NCI-H1092 treated with DMSO at 0.1 percent for 48 hours (cell line): ENCODE measurements at places on chromosomes 2 and 18.
A peak's percentile ranks its signal among the peaks of the same experiment; 100 is the strongest.

GRCh38 chr2:2912293-2912692 is 465.3 kb downstream of the EIPR1 start:
- DNase-seq = no peak

DNA sequence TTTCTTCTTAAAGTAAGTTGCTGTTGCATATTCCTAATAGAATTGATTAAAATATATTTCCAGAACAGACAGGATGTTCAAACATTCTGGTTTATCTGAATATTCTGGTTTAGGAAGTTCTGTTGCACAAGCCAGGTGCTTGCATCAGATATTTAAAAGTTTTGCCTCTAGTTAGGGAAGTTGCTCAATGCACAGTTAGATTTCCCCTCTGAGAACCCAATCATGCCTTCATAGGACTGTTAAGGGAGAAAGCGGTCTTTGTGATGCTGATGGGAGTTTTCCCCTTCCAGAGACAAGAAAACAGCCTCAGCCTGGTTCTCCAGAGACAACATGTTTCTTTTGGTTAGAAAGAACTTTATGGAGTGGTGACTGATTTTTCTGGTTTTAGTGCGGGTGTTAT is 65.6 kb upstream of the REV1 start:
- no peak for DNase-seq

- DNase-seq = no peak
These were observed 36.3 kb downstream of the EIPR1 start for GRCh38 chr2:3341336-3341735.

DNA sequence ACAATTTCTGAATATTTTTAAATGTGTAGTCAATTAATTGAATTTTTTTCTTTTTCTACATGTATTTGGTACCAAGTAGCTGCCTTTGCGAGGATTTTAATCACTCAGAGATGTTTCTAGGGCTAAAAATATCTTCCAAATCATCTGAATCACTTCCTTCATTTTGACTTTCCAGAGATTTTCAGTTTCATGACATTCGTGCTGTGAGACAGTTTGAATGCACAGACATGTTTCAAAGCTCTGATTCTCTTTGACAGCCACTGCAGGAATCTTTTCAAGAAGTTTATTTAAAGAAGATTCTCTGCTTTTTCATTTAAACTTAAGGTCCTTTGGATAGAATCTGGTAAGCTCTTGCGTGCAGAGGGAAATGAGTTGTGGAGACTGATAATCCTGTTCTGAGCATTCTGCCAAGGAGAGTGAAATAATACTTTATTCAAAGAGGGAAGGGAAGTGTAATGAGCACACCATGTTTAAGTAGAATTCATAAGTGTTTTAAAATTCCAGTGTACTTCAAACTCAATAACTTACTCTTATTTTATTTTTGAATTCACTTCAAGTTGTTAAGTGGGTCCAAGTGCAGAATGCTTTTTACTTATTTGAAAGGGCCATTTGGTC is 9.7 kb downstream of the CYBRD1 start:
- DNase-seq = no peak

GRCh38 chr2:232549655-232550353 is 553 bp downstream of the TIGD1 start:
- peak; percentile 39 for DNase-seq

DNA sequence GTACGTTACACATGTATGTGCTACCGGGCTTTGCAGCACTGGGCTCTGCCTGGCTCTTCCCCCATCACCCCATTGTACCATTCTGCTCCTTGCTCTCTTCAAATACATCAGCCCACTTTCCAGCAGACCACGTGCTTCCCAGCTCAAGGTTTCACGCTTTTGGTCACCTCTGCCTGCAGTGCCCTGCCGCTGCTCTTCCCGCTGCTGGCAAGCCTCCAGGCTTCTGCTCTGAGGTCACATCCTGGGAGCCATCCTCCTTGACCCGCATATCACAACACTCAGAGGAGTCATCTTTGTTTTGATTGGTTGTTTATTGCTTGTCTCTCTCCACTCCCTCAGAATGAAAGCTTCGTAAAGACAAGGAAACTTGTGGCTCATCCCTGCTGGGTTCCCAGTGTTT is 34.1 kb downstream of the KIF5C start:
- peak; percentile 48 for DNase-seq

GRCh38 chr2:98601532-98602132 is 6.7 kb downstream of the COA5 start:
- no peak for DNase-seq

- peak; percentile 70 for DNase-seq
These were observed 59.5 kb downstream of the MFSD6 start for GRCh38 chr2:190467575-190468083.

GRCh38 chr2:79909521-79909920 is 395.0 kb downstream of the LRRTM1 start:
- DNase-seq = no peak

- no peak for DNase-seq
These were observed 90.2 kb downstream of the CABLES1 start for GRCh38 chr18:23225503-23225902.
